ENCODE measurements at places on chromosomes 5 and 9. TPM values are rescaled to one million over a fixed set of nuclear protein-coding genes. Genes with fewer than 3 reads are reported as not detected.

CCL27 gene
- 0.23 TPM for total RNA-seq

CD72 gene
- not detected for total RNA-seq

PLAC8L1 gene
- 0.34 TPM for total RNA-seq

NRG2 gene
- 8.9 TPM for total RNA-seq

C9orf153 gene
- total RNA-seq = not detected

CSNK1A1 gene
- 332 TPM for total RNA-seq

COMMD10 gene
- total RNA-seq = 28.1 TPM

KLF4 gene
- total RNA-seq = 46.7 TPM

DDX41 gene
- total RNA-seq = 168 TPM

AFAP1L1 gene
- 15.0 TPM for total RNA-seq

N4BP3 gene
- 0.03 TPM for total RNA-seq

SLC28A3 gene
- total RNA-seq = not detected

RIGI gene
- total RNA-seq = 1.4 TPM

HSD17B3 gene
- 1.2 TPM for total RNA-seq

SPINK5 gene
- not detected for total RNA-seq

PDGFRB gene
- 6.1 TPM for total RNA-seq

ANKRD55 gene
- total RNA-seq = 0.74 TPM

LRRC14B gene
- not detected for total RNA-seq

PCDHA2 gene
- 1.3 TPM for total RNA-seq

RNF208 gene
- total RNA-seq = 1.5 TPM

STING1 gene
- 32.8 TPM for total RNA-seq

TERT gene
- 5.4 TPM for total RNA-seq

CTSV gene
- total RNA-seq = 0.83 TPM

PTGES gene
- total RNA-seq = 20.8 TPM

RGS7BP gene
- total RNA-seq = not detected

ANGPTL2 gene
- total RNA-seq = 10.1 TPM

NUTM2F gene
- not detected for total RNA-seq

PTPRD gene
- total RNA-seq = 8.1 TPM

CCNJL gene
- 18.9 TPM for total RNA-seq

PCDHA12 gene
- total RNA-seq = 2.8 TPM

SVEP1 gene
- total RNA-seq = 0.98 TPM

LHFPL2 gene
- total RNA-seq = 27.7 TPM

PCDHB14 gene
- 1.8 TPM for total RNA-seq

OR1J2 gene
- not detected for total RNA-seq

OXCT1 gene
- total RNA-seq = 26.3 TPM

INSL6 gene
- not detected for total RNA-seq

TUT7 gene
- 15.8 TPM for total RNA-seq

FREM1 gene
- total RNA-seq = 2.0 TPM

SLC46A2 gene
- not detected for total RNA-seq
